ENCODE measurements at places on chromosomes 4 and X. TPM values are rescaled to one million over a fixed set of nuclear protein-coding genes. Genes with fewer than 3 reads are reported as not detected.

The TSPYL2 gene
- 19.5 TPM for total RNA-seq

The GPRIN3 gene
- 3.6 TPM for total RNA-seq

The F11 gene
- not detected for total RNA-seq

The RAB28 gene
- 9.7 TPM for total RNA-seq

The PFKFB1 gene
- not detected for total RNA-seq
